Karpas-422 (cell line): ENCODE measurements at places on chromosomes 7 and 10. TPM values are rescaled to one million over a fixed set of nuclear protein-coding genes. Genes with fewer than 3 reads are reported as not detected.

- DNase-seq, result no peak
Observed at GRCh38 chr10:45280113-45280760, 35.2 kb downstream of the OR13A1 start.

SHLD2 gene
- 12.0 and 21.4 TPM in 2 replicates for total RNA-seq

DNA sequence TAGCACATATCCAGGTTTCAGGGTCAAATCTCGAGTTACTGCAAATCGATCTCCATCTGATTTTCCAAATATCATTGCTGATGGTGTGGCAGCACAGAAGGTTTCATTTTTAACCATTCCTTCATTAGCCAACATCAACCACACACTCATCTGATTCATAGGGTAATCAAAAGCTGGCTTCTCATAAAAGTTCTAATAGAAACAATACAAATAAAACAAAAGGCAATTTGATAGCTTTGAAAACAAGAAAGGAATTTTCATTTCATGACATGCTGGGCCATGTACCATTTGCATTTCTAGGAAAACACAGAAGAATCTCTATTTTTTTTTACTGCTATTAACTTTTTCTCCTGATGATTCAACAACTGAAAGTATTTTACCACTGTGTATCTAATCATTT, 147.7 kb upstream of the SLC26A5 start:
- no peak for DNase-seq

GRCh38 chr7:65338346-65338745, 35.3 kb upstream of the ZNF92 start:
- DNase-seq, result no peak

GRCh38 chr10:87790185-87790584, 27.8 kb downstream of the ATAD1 start:
- no peak for DNase-seq

FOXP2 gene
- not detected in 2 replicates for total RNA-seq

DNA sequence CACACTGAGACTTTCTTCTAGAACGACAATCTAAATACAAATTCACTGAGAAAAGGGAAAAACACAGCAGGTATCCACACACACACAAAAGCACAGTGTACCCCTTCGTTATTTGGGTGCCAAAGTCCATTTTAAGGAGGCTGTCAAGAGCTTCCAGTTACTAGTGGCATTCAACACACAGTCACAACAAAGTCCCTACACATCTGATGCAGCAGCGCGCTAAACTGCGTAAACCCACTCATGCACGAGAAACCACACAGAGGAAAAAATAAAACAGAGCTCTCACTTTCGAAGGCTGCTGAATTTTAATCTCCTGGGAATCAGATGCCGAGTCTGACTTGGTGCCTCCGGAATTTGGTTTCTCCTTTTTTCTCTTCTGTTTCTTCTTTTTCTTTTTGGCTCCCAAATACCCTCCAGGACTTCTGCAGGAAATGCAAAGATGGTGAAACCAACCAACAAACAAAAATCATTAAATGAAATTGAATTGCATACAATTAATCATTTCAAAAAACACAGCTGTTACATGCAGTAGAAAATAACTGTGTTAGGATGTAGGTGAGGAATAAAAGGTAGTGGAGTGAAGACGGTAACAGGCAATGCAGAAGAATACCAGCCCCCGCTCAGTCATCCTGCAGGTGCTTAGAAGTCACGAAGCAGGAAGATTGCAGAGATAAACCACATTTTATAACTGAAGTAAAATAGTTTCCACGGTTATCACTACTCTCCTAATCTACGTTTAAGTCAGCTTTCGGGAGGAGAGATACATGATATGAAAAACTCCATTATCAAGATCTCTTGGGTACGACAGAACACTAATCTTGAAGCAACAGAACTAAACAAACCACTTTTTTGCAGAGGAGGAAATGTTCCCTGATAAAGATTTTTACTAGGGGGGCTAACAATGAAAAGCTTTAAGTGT, 27.1 kb downstream of the NMT2 start:
- peak; percentile 43 for DNase-seq

GRCh38 chr10:48249763-48250351, 24.6 kb downstream of the FRMPD2 start:
- no peak for DNase-seq

GRCh38 chr10:30832001-30832748, 199.5 kb downstream of the ZNF438 start:
- DNase-seq, result no peak

GRCh38 chr10:4043897-4044665, 259.1 kb upstream of the KLF6 start:
- no peak for DNase-seq

DNA sequence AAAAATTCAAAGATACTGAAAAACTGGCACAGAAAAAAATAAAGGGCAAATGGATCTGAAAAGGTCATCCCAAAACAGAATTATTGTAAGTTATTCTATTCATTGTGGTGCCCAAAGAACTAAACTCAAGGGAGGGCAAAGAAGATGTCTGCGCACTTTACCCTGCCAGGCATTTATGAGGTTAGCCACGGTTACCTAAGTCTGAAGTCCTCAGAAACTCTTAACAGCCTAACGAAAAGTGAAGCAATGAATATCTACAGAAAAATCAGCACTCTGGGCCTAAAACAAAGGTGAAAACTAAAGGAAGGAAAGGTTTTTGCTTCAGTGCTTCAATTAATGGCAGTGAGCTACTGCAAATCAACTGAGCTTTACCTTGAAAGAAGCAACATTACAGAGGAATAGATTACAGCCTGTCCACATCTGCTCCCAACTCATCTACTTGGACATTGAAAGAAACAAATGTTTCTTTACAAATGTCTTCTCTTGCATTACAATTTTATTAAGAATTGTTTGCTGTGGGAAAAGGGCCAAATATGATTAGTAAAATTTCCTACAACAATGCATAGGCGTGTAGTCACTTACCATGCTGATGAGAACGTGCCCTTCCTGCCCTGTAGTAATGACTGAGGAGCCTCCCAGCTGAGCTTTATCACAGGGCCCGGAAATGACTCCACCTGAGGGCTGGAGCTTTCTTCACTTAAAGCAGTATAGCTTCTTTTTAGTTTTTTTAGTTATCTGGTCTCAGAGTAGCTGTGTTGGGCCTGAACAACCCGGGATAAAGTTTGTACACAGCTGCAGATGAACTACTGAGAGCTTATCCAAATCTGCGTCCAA, at the start of gene TUBAL3:
Gene TUBAL3, minus strand, starts transcription at position 621 of the 834 bp plus-strand sequence. Its CDS starts 36 bp downstream, at position 585.
- DNase-seq, result no peak

LRRC18 gene
- total RNA-seq, result 3.4 TPM in 1 of 2 replicates, not detected in the other

- DNase-seq, result no peak
Observed at GRCh38 chr10:70889291-70889690, 926 bp upstream of the PCBD1 start.

- no peak for DNase-seq
Observed at GRCh38 chr10:235915-236314, 100.7 kb downstream of the ZMYND11 start.

DNA sequence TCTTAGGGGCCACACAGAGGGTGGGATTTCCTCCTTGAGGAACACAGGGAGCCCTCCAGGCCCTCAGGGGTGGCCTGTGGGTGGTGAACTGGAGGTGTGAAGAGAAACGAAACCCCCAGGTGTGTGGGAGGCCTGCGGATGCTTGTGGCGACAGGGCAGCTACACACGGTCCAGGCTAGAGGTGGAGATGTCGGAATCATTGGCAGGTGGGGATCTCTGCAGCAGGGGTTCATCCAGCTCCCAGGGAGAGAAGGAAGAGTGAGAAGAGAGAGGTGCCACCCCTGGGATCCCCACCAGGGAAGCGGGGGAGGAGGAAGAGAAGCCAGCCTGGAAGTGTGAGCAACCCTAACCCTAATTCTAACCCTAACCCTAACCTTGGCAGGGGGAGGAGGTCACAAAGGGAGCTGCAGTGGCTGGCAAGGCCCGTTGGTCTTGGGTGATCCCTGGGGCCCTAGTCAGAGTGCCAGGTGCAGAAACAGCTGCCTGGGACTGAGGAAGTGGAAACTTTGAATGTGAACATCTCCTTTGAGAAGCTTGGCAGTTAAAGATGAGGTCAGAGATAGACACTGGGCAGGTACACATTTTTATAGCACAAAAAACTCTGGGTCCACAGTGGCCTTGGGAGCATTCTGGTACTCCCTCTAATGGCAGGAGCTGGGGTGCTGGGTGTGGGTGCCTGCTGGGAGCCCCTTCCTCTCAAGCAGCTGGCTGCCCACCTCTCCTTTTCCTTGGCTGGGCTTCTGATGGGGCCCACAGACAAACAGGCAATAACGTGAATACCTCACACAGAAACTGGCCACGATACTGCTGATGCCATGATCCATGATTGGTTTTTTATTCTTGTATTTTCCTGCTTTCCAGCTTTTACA, 6.8 kb upstream of the AEBP1 start:
- DNase-seq, result peak; percentile 94
